Endodermal cell (in vitro differentiated cells): ENCODE measurements at places on chromosomes 1 and 21.

DNA sequence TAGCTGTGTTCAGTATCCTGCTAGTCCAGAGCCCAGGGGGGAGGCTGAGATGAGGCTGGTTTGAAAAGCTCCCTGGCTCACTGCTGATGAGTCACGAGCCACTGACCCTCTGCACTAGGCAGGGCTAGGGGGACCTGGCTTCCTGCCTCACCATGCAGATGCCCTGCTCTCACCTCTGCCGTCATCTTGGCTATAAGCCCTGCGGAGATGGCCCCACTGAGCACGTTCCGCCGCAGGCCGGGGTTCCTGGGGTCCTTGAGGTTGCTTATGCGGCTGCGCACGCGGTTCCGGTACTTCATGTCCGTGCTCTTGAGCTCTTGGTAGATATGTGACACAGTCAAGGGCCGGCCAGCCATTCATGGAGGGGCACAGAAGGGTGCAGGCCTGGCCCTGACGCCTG, 24.1 kb upstream of the ZNF436 start:
- no peak overlapping the region for H3K4me3 ChIP-seq
- H3K4me1 ChIP-seq: no peaks in the 10 kb centered on the region
- H3K27me3 ChIP-seq: peaks cover 24% of the 10 kb centered on the region
- no peak overlapping the region for H3K27ac ChIP-seq

GRCh38 chr1:174058624-174059023, 36.5 kb upstream of the RC3H1 start:
- no peak for DNase-seq
- no peak overlapping the region for H3K27ac ChIP-seq
- H3K4me1 ChIP-seq: no peaks in the 10 kb centered on the region
- H3K4me3 ChIP-seq: no peak overlapping the region

- no peak overlapping the region for H3K27ac ChIP-seq
- H3K36me3 ChIP-seq: no peaks in the 10 kb centered on the region
- DNase-seq: no peak
- H3K27me3 ChIP-seq: no peaks in the 10 kb centered on the region
- no peak overlapping the region for H3K4me3 ChIP-seq
Observed at GRCh38 chr21:27507695-27508094, 540.8 kb upstream of the ADAMTS5 start.

DNA sequence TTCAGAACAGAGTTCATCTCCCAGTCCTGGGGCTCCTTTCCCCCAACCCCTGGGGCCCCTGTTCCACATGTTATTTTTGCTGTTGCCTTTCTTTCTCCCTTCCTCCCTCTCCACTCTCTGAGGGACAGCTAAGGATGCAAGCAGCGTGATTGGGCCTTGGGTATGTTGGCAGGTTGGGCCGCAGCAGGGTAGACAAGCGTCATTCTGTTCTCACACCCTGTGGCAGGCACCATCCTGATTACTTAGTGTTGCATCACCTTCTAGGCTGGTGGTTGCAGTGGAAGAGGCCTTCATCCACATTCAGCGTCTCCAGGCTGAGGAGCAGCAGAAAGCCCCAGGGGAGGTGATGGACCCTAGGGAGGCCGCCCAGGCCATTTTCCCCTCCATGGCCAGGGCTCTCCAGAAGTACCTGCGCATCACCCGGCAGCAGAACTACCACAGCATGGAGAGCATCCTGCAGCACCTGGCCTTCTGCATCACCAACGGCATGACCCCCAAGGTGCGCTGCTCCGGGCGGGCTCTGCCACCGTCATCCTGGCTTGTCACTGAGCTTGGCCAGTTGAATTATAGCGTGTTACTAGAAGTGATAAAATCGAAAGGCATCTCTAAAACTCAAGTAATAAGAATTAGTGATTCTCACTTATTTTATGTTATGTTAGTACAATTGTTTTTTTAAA, 43.4 kb downstream of the VANGL1 start:
- no peak overlapping the region for H3K4me3 ChIP-seq
- H3K27me3 ChIP-seq: no peaks in the 10 kb centered on the region
- no peak for DNase-seq
- peaks cover 93% of the 10 kb centered on the region for H3K36me3 ChIP-seq
- H3K27ac ChIP-seq: no peak overlapping the region

- H3K27ac ChIP-seq: no peak overlapping the region
- no peak overlapping the region for H3K4me3 ChIP-seq
- no peaks in the 10 kb centered on the region for H3K36me3 ChIP-seq
Observed at GRCh38 chr1:99084562-99084961, 79.9 kb upstream of the PLPPR5 start.

- no peak for DNase-seq
- H3K4me1 ChIP-seq: no peaks in the 10 kb centered on the region
- H3K27me3 ChIP-seq: no peaks in the 10 kb centered on the region
- no peaks in the 10 kb centered on the region for H3K36me3 ChIP-seq
- H3K27ac ChIP-seq: no peak overlapping the region
Observed at GRCh38 chr1:165527251-165528007, 16.4 kb upstream of the LRRC52 start.

- H3K4me3 ChIP-seq: no peak overlapping the region
- H3K4me1 ChIP-seq: no peaks in the 10 kb centered on the region
- H3K27me3 ChIP-seq: no peaks in the 10 kb centered on the region
- DNase-seq: no peak
- H3K27ac ChIP-seq: no peak overlapping the region
- H3K36me3 ChIP-seq: peaks cover 10% of the 10 kb centered on the region
Observed at GRCh38 chr1:9361630-9362260, 69.1 kb downstream of the SPSB1 start.

GRCh38 chr1:205983925-205984725, 19.1 kb downstream of the RAB7B start:
- no peaks in the 10 kb centered on the region for H3K36me3 ChIP-seq
- H3K4me1 ChIP-seq: no peaks in the 10 kb centered on the region
- peak; percentile 91 for DNase-seq
- no peak overlapping the region for H3K27ac ChIP-seq

DNA sequence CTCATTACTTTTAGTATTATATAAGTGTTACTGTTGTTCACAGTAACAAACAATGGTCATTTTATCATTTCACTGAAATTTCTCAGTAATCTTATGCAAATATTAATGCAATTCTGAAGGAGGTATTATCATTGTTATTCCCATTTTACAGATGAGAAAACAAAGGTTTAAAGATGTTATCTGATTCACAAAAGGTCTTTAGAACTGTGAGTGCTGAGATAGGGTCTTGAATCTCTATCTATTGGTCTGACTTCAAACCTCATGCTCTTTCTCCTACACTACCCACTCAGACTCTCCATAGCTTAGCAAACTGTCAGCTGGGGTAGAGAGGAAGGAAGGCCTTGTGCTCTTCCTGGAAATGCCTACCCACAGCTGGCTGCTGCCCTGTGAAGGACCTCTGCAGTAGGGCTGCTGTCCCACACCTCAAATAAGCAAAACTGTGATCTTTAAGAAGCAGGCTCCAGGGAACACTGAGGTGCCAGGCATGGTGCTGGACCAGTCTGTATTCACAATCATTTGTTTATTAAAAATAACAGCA, 6.2 kb upstream of the OSCP1 start:
- H3K4me1 ChIP-seq: peaks cover 7% of the 10 kb centered on the region
- H3K4me3 ChIP-seq: no peak overlapping the region
- H3K27ac ChIP-seq: no peak overlapping the region
- no peak for DNase-seq
- peaks cover 72% of the 10 kb centered on the region for H3K36me3 ChIP-seq

DNA sequence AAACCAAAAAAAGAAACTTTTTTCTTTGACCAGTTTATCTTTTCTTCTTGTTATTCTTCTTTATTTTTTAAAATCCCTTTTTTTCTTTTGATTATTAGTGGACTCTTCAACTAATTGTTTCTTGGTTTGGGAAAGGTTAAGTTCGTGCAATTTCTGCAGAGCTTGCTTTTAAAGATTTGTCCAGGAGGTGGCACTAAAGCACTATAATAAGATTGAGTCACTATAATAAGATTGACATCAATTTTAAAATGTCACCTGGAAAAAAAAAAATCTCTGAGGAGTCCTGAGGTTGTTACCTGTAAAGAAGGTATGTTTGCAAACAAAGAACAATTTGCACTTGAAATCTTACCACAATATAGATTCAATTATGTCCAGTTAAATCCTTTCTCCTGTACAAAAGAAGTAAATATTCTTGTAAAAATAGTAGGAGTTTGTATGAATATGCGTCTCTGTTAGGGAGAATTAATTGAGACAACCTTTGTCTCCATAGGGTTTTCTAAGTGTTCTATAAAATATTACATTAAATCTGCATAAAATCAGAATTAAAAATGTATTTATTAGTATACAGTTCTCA, 166.7 kb downstream of the ADGRL4 start:
- no peaks in the 10 kb centered on the region for H3K4me1 ChIP-seq
- no peaks in the 10 kb centered on the region for H3K36me3 ChIP-seq
- H3K27ac ChIP-seq: no peak overlapping the region
- no peak overlapping the region for H3K4me3 ChIP-seq

- H3K36me3 ChIP-seq: no peaks in the 10 kb centered on the region
- H3K4me3 ChIP-seq: no peak overlapping the region
- DNase-seq: peak; percentile 45
- no peak overlapping the region for H3K27ac ChIP-seq
Observed at GRCh38 chr1:228045405-228045804, 37.1 kb upstream of the ARF1 start.

- H3K4me3 ChIP-seq: no peak overlapping the region
- no peak overlapping the region for H3K27ac ChIP-seq
- peak; percentile 23 for DNase-seq
- no peaks in the 10 kb centered on the region for H3K36me3 ChIP-seq
Observed at GRCh38 chr1:24609949-24610517, 33.1 kb upstream of the SRRM1 start.

- no peak overlapping the region for H3K27ac ChIP-seq
- H3K4me3 ChIP-seq: peak overlapping the region; percentile 97
- H3K4me1 ChIP-seq: no peaks in the 10 kb centered on the region
- H3K36me3 ChIP-seq: no peaks in the 10 kb centered on the region
- peaks cover 9% of the 10 kb centered on the region for H3K27me3 ChIP-seq
- DNase-seq: no peak
Observed at GRCh38 chr1:222813866-222814535, 838 bp upstream of the DISP1 start.

DNA sequence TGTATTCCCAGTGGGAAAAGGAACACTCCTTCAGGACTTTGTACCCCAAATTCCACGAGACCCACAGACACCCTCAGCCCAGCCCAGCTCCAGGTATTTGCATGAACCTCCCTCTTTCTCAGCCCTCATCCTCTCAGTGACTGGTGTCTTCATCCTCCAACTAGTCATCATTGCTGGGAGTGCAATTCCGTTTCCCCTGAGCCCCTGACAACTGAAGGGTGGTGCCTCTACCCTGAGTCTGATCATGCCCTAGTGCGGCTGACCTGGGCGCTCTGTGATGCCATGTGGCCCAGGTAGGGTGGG, 3.8 kb upstream of the ZNF692 start:
- no peak overlapping the region for H3K27ac ChIP-seq
- H3K36me3 ChIP-seq: no peaks in the 10 kb centered on the region
- H3K27me3 ChIP-seq: peaks cover 50% of the 10 kb centered on the region
- DNase-seq: no peak

GRCh38 chr1:203338335-203339036, 12.4 kb downstream of the FMOD start:
- peak; percentile 86 for DNase-seq
- peaks cover 11% of the 10 kb centered on the region for H3K27me3 ChIP-seq
- peaks cover 14% of the 10 kb centered on the region for H3K4me1 ChIP-seq
- no peak overlapping the region for H3K4me3 ChIP-seq

- peaks cover 56% of the 10 kb centered on the region for H3K36me3 ChIP-seq
- H3K4me1 ChIP-seq: no peaks in the 10 kb centered on the region
- no peaks in the 10 kb centered on the region for H3K27me3 ChIP-seq
Observed at GRCh38 chr1:224273641-224274040, 56.3 kb downstream of the NVL start.

DNA sequence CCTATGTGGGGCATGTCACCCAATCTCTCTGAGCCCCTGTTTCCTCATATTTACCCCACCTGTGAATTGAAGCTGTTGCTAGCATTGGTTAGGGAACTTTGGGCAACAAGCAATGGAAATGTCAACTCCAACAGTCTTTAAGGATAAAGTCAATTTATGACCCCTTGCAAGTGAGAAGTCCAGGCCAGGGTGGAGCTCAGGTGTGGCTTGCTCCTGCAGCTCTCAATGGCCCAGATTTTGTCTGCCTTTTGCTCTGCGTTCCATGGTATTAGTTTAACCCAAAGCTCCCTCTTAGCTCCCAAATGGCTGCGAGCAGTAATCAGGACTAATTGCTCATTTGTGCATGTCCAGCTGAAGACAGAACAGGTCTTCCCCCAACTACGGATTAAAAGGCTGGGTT, 70.4 kb upstream of the ABCG1 start:
- no peaks in the 10 kb centered on the region for H3K4me1 ChIP-seq
- no peak overlapping the region for H3K4me3 ChIP-seq
- DNase-seq: peak; percentile 19
- H3K27ac ChIP-seq: no peak overlapping the region

- H3K4me3 ChIP-seq: no peak overlapping the region
- DNase-seq: no peak
- no peak overlapping the region for H3K27ac ChIP-seq
- H3K4me1 ChIP-seq: no peaks in the 10 kb centered on the region
- no peaks in the 10 kb centered on the region for H3K36me3 ChIP-seq
Observed at GRCh38 chr1:43473463-43473862, 19.7 kb upstream of the HYI start.

DNA sequence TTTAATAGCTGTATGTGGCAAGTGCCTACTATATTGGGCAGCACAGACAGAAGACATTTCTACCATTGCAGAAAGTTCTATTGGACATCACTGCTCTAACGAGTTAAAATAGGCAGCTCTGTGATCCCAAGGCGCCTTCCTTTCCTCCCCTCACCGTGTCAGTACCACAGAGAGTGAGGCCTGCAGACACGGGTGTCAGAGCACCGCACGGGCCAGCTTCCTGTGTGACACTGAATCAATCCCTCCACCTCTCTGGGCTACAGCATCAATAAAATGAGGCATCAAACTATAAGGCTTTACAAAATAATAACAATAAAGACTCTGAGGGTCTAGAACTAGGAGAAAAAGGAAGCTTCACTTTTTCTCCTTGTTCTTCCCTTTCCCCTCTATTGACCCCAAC, 246.7 kb downstream of the FOXD2 start:
- no peak overlapping the region for H3K4me3 ChIP-seq
- peak; percentile 28 for DNase-seq
- H3K27me3 ChIP-seq: no peaks in the 10 kb centered on the region
- no peaks in the 10 kb centered on the region for H3K36me3 ChIP-seq
- H3K4me1 ChIP-seq: peaks cover 16% of the 10 kb centered on the region
- H3K27ac ChIP-seq: no peak overlapping the region

GRCh38 chr1:232380596-232380995, 249.3 kb downstream of the SIPA1L2 start:
- H3K4me1 ChIP-seq: no peaks in the 10 kb centered on the region
- no peaks in the 10 kb centered on the region for H3K27me3 ChIP-seq
- H3K4me3 ChIP-seq: no peak overlapping the region

DNA sequence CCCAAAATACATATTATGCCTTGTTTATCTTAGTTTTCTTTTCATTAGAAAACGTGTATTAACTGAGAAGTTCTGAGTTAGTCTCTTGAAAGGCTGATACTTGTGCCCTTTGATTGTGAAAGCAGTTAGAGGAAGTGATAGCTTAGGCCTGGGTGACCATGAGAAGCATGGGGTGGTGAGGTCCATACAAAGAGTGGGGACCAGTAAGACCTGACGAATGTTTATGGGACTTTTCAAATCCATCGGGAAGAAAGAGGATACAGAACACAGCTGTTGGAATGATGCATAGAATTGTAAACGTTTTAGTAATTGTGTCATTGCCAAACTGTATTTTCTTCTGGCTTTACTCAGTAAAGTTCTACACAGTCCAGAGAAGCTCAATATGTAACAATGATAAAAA, 259.8 kb downstream of the LMO4 start:
- H3K36me3 ChIP-seq: no peaks in the 10 kb centered on the region
- no peak overlapping the region for H3K4me3 ChIP-seq
- no peak overlapping the region for H3K27ac ChIP-seq
- no peaks in the 10 kb centered on the region for H3K27me3 ChIP-seq
- H3K4me1 ChIP-seq: no peaks in the 10 kb centered on the region

GRCh38 chr1:210293171-210293607, 35.5 kb upstream of the HHAT start:
- H3K27ac ChIP-seq: no peak overlapping the region
- peaks cover 9% of the 10 kb centered on the region for H3K27me3 ChIP-seq
- peaks cover 15% of the 10 kb centered on the region for H3K4me1 ChIP-seq
- H3K4me3 ChIP-seq: peak overlapping the region; percentile 69
- DNase-seq: no peak
